ENCODE measurements at places on chromosomes 7 and 10.

DNA sequence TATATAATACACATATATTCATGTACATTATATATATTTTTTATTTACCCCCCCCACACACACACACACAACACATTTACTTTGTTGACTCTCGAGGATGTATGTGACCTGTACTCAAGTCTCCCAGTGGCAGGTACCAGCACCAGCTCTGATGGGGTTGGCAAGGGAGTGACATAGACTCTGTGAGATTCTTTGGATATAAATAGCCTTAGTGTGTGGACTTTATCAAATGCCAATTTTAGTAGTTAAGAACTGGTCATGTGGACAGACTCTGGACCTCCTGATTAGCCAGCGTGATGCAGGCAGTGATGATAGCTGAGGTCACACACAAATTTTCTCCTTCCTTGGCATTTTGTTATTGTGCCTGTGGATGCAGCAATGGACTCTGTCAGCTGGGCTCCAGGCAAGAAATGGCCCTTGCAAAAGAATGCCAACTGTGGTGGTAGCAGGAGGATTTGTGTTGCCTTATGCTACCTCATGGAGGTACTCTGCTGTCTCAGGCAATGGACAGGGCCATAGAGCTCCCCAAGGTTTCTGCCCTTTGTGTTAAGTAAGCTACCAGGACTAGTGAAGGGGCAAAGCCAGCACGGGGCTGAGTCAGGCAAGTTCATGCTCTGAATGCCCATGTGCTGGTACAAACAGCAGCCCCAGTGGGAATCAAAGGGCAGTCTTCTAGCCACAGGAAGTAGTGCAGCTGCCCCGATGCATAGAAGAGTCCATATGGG, 224.6 kb upstream of the ZWINT start:
- DNase-seq, result no peak

GRCh38 chr10:77576444-77577032, 61.1 kb downstream of the KCNMA1 start:
- no peak for DNase-seq

DNA sequence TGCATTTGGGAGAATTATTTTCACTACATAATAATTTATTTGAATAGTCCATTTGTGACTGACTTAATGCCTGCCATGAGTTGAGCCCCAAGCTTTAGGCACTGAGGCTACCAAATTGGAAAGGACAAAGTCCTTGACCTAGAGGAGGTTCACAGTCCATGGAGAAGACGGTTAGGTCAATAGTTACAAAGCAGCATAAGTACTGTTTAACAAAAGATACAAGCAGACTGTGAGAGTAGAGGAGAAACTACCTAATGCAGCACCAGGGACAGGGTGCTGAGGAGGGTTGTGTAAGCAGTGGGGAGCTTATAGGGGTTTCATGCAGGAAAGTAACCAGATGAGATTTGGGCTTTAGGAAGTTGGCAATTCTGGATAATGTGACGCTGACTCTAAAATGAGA, 139.2 kb downstream of the LCOR start:
- DNase-seq, result no peak

DNA sequence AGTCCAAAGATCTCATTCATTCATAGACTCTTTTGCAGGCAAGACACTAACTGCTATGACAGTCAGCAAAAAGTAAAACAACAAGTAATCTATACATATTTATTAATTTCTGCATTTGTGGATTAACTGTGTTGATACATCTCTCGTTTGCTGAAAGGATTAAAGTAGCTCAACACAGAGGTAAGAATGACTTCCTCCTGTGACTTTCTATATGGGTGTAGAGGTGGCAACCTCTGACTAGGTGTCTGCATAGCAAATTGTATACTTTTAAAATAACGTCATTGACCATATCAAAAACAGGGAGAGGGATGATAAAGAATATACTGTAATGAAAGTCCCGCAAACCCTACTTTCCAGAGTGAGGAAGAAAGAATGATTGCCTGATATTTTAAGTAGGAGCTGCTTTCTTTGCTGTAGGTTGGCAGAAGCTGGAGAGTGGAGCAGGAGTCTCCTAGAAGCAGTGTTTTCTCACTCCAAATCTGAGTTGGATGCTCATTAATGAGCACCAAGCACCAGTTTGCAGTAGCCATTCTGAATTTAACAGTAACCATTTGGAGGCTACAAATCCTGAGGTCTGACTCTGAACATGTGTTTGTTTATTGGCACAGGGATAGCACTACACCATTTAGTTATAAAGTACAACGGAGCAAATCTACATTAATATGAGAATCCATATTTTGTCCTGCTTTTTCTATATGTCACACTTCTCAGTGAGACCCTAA, 9.2 kb upstream of the LRRN3 start:
- DNase-seq, result no peak

DNA sequence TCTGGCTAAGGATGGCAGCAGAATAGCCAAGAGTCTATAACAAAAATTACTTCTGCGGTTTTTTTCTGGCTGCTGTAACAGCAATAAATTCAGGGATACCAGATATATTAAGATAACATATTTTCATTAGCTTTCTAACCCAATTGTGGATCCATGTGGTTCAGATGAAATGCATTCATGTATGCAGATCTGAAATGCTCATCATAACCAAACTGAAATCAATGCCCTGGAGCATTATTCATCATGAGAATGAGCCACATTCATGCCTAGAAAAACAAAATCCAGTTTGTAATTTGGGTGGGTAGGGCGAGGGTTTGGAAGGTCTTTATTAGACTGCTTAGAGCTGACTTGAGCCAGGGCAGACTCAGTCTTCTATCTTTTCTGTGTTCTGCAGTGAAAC, 69.8 kb upstream of the SEMA3A start:
- DNase-seq, result no peak

GRCh38 chr10:52558090-52558489, 214.5 kb downstream of the MBL2 start:
- no peak for DNase-seq

DNA sequence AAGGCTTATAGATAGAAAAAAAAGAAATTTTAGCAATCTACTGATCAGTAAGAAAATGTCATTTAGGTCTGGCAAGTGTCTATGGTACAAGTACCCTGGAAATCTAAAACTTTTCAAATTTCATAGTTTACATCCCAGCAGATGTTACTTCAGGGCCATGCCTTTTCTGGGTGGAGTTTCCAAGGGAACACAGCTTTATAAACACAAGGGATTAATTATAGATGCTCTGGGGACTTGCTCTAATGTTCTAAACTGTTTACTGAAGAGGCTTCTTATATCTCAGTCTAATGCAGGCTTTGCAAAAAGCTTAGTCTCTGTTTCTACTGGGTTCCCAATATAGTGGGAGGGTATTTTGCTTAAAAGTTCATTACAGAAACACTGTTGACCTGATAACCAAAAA, 3.1 kb downstream of the CD36 start:
- DNase-seq, result no peak

DNA sequence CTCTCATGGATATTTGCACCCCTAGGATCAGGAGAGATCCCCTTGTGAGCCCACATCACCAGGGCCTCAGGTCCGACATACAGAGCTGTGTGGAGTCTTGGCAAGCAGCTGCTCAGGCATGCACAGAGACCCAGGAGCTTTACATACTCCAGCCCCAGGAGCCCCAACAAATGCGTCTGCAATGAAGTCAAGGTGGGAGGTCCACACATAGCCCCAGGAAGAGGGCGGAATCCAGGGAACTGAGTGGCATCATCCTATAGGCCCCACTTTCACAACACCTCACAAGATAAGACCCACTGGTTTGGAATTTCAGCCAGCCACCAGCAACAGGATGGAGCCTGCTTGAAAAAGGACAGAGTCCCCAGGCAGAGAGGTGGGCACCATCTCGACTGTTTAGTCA, 106.7 kb downstream of the LSMEM1 start:
- no peak for DNase-seq

DNA sequence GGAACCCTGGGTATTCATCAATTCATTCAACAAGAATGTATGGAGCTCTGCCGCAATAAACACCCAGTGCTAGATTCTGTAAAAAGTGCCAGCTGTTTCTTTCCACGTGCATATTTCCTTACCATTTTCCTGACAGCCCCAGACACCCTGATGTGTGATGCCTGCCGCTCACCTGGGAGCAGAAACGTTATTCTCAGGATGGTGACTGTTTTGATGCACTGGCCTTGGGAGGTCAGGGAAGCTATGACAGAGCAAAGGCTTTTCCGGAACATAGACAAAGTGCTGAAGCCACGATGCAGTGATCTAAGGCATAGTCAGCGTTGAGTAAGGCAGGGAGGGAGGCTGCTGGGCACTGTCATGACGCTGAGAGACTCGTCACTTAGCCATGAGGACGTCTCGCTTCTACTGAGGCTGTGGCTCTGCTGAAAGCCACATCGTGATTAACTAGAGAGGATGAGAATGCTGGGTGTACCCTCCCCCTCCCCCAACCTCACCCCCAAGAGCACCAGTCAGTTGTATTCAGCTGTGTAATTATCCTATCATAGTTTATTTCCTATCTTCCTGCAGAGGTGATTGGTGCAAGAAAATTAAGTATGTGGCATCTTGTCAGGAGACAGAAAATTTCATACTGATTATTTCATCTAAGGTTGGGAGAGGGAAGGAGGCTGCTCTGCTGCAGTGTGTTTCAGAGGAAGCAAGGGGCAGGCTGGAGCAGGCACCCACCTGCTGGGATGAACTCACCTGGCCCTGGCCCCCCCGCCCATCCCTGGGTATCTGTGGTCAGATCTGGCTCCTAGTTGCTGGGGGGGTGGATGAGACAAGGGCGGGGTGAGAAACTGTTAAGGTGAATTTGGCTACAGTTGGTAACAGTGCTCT, 48.8 kb upstream of the SMNDC1 start:
- no peak for DNase-seq

- no peak for DNase-seq
These were observed 20.0 kb downstream of the SORCS1 start for GRCh38 chr10:107144490-107144889.

- DNase-seq, result no peak
These were observed 266.6 kb downstream of the SUGCT start for GRCh38 chr7:40401406-40401805.

DNA sequence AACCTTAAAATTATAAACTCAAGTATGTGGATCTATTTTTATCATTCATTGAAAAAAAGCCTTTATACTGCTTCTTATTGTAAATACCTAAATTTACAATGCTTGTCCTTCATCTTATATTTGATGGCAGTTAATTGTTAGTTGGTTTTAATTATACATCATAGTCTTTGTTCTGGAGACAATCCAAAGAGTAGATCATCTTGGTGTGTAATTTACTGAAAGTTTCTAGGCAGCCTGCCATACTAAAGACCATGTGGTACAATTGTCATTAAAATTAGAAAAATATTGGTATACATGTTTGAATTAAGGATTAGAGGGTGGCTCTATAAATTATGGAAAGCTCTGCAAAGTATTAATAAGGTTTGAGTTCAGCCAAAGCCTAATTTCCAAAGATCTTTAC, 231.4 kb downstream of the KCND2 start:
- DNase-seq, result no peak

GRCh38 chr7:5088906-5089305, 43.2 kb downstream of the RBAK start:
- no peak for DNase-seq

DNA sequence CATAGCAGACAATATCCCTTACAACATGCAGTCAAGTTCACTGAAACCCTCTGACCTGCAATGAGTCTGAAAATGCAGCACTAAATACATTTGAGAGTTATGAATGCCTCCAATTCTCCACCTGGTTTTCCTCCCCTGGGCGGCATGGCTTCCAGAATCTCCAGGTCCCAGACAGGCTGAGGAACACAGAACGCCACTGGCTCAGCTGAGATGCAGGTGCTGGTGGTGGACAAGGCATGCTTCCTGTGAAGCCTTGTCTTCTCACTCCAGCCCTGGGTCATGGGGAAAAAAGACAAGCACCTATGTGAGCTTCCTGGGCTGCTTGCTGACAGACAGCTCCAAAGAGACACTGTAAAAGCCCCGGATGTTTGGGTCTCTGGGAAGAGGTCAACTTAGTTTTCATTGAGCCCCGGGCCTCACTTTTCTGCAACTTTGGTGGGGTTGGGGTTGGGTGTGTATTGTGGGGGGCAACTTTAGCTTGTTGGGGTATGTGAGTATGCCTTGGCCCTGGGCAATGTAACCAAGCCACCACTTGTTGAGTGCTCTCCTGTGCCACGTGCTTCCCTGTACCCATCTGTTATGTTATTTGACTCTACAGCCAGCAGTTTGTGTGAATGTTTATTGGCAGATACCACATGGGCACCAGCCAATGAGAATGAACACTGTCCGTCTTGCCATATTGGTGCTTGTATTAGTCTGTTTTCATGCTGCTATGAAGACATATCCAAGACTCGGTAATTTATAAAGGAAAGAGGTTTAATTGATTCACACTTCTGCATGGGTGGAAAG, 127.8 kb downstream of the EMX2 start:
- no peak for DNase-seq

DNA sequence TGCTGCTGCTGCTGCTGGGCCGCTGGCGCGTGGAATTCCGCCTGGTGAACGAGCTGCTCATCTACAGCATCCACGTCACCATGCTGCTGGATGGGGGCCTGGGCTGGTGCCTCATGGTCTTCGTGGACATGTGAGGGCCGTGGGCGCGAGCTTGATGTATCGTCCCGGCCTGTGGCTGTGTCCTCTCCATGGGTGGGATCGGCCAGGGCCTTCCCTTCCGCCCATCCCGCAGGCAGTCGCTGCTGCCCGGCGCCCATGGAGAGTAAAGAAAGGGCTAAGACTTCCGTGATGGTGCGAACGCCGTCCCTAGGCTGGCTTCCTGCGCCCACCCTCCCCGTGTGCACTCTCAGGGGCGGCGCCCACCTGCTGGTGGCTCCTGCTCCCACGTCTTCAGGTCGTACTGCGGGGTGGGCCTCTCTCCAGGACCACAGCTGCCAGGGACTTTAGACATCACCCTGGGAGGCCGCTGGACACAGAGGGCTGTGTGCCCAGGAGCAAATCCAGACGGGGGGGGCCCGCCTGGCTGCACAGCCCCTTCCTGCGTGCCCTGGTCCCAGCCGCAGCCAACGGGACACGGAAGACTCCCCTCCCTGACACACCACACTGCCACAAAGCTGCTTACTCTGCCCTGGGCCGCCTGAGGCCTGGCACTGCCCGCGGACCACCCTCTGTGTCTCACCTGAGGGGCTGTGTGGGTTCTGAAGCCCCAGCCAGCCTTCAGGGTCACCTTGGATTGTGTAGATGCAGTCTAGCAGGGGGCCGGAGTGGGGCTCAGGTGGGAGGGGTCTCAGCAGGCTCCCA, 167.5 kb downstream of the SEPTIN7 start:
- no peak for DNase-seq

- DNase-seq, result no peak
These were observed 1119.1 kb upstream of the PHF14 start for GRCh38 chr7:9854605-9855004.

GRCh38 chr7:13879994-13880686, 109.3 kb downstream of the ETV1 start:
- DNase-seq, result no peak

GRCh38 chr7:76071316-76072242, 23.7 kb downstream of the MDH2 start:
- no peak for DNase-seq

- no peak for DNase-seq
These were observed 81.0 kb downstream of the CNOT4 start for GRCh38 chr7:135428879-135429278.

DNA sequence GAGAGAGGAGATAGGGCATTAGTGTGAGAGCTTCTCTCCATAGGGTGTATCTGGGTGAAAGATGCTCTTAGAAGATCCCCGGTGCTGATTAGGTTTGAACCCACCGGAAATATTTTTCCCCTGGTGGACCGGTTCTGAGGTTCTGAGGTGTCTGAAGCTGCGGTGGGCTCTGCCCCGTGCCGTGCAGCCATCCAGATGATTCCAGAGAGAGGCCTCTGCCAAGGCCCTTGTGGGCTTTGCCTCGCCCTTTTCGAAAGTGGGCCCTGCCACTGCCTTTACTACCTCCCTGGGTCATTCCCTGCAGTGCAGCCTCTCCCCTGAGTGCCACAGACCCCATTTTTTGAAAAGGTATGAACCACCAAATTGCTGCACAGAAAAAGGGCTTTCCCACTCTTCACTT, 2.8 kb downstream of the GIMAP8 start:
- DNase-seq, result no peak

All from bone marrow (tissue), 2 donors.